Left cardiac atrium (tissue), 4 donors: ENCODE measurements at places on chromosomes 12 and 14. TPM values are rescaled to one million over a fixed set of nuclear protein-coding genes. Genes with fewer than 3 reads are reported as not detected.

- DNase-seq = no peak
These were observed 333.4 kb upstream of the TBX3 start for GRCh38 chr12:115017346-115017745.

GRCh38 chr14:95529216-95529615 is 5.6 kb upstream of the GLRX5 start:
- DNase-seq = no peak

DNA sequence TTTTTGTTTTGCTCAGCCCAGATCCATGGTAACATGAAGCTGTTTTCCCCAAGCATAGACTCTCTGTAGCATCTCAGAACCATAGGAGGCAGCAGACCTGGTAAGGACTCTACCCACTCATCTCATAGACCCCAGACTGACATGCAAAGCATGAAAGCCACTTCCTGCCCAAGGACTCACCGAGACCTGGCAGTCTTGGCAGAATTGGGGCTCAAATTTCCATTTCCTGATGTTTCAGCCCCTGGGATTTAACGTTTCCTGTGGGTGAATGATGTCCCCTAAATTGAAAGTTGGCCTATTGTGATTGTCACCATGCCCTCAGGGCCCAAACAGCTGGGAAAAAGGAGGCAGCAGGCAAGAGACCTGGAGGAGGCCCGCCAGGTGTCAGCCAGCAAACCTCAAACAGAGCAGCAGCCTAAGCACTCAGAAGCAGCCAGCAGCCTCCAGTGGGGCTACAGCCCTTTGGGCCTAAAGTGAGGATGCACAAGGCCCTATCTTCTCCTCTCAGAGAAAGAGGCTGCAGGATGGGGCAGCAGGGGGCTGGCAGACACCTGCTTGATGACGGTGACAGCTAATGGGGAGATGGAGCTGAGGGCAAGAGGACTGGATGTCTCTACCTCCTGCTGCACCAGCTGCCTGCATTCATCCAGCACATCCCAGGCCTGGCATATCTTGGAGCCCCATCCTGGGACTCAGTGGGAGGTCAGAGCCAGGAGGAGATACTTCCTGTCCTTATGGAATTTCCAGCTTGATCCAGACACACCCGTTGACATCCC is 8.5 kb downstream of the KRT85 start:
- no peak for DNase-seq

RAPGEF3 gene
- total RNA-seq = 27.3 TPM

DNA sequence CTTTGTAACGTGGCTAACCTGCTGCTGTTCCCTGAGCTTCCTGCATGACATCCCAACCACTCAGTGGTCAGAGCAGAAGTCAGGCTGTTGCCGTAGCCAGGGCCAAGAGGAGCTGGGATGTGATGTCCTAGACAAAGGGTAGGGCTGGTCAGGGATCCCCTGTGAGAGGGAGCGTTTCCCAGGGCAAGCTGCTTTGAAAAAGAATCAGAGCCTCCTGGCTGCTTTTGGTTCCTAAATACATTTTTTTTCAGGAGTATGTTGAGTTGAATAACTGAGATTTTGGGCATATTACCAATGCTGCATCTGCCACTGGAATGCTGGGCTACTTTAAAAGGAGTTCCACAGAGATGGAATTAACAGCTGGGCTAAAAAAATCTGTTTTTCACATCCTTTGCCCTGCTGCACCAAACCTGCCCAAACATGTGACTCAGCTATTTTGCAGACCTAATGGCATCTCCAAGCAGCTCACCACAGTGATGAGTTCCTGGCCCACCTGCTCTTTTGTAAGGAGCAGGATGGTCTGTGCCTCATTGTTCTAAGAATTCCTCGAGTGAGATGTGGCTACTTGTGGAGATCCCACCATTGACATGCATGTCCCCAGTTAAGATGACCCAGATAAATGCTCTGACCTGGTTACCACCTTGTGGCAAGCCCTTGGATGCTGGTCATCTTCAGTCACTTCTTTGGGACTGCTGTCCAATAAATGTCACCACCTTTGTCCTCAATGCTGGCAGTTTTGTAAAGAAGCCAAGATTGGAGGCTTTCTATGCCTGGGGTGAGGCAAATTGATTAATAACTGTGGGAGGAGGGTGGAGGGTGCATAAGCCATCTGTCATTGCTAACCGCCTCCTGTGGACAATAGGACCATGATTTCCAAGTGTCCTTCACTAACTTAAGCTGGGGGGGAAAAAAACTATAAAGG is 24.1 kb downstream of the ANKRD13A start:
- DNase-seq = no peak
